ENCODE measurements at places on chromosomes 6 and 20.
A peak's percentile ranks its signal among the peaks of the same experiment; 100 is the strongest.

- no peak for DNase-seq
Measured at GRCh38 chr6:35694462-35694861, 5.7 kb upstream of the FKBP5 start.

DNA sequence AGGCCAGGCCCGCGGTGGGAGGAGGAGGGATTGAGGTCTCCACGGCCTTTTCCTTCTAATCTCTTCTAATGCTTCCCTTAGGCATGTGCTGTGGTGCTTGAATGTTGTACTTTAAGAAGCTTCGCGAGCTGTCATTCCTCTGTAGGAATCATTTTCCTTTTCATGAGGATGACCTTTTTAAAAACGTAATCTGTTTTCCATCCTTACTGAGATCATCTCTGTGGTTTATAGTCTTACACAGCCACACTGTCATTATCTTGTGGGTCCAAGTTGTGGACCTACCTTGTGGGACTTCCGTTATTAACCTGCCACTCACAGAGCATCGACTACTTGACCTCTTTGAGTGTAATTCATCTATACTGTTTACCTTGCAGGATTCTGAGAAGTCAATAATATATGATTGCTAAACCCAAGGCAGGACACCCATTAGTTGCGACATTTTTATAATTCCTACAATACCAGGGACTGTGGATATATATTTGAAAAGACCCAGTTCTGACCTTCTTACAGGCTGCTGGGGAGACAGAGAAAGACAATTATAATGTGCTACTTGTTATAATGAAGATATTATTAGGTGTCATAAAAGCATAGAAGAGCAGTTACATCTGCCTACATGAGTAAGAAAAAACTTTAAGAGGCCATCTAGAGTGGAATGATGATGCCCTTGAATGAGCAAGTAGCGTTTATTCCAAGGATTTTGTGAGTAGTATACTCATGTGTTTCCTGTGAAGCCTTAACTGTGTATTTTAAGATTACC lies 842 bp downstream of the SLC25A27 start:
- no peak for DNase-seq

GRCh38 chr6:93213028-93213427 lies 206.3 kb downstream of the EPHA7 start:
- no peak for DNase-seq

- peak; percentile 78 for DNase-seq
Measured at GRCh38 chr20:4613718-4614620, 107.7 kb upstream of the PRND start.

DNA sequence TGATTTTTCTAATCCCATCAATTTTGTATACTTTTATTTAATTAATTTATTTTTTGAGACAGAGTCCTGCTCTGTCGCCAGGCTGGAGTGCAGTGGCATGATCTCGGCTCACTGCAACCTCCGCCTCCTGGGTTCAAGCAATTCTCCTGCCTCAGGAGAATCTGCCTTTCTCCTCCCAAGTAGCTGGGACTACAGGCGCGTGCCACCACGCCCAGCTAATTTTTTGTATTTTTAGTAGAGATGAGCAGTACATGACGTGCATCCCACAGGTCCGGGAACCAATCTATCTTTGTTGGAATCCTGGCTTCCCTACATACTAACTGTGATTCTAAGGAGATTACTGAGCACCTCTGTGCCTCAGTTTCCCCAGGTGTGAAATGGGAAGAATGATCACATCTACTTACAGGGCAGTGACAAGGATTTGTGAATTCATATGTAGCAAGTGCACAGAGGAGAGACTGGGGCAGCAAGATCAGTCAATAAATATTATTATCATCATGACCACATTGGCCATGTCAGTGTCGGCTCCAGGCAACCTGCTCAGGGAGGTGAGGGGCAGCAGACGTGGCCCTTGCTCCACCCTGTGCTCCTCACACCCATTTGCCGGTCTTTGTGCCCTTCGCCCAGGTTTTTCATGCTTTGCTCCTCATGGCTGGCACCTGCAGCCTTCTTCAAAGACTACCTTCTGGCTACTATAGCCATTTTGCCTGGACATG lies 22.1 kb downstream of the CYP24A1 start:
- DNase-seq, result no peak

GRCh38 chr6:77180326-77180725 lies 283.0 kb downstream of the HTR1B start:
- DNase-seq, result no peak

DNA sequence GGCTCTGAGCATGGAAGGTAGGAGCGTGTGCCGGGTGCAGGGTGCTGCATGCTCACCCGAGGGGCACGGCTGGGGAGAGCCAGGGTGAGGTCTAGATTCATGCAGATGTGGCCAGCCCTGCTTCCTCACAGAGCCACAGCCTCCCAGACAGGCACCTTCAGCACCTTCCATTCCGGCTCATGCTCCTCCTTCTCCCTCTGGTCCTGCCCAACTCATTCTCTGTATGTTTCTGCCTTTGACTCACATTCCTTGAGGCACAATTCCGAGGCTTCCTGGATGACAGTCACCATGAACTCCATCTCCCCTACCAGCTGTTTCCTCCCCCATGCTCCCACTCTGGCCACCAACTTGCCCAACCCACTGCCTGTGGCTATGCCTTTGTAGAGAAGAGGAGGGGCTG lies 35.4 kb downstream of the DACT2 start:
- no peak for DNase-seq

DNA sequence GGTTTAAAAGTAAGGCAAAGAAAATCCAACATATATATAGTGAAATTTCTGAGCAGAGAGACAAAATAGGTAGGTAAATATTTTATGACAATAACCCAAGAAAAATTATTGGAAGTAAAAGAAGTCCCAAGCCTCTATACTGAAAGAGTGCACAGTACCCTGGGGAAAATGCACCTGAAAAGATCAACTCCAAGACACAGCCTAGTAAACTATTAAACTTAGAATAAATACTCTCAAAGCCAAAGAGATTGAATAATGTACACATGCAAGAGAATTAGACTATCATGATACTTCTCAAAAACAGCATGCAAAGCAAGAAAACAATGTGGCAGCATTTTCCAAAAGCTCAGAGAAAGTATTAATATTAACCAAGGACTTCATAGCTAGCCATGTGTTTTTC lies 676.8 kb upstream of the CHD6 start:
- no peak for DNase-seq

GRCh38 chr6:127466416-127466815 lies 7.2 kb upstream of the KIAA0408 start:
- DNase-seq, result no peak

DNA sequence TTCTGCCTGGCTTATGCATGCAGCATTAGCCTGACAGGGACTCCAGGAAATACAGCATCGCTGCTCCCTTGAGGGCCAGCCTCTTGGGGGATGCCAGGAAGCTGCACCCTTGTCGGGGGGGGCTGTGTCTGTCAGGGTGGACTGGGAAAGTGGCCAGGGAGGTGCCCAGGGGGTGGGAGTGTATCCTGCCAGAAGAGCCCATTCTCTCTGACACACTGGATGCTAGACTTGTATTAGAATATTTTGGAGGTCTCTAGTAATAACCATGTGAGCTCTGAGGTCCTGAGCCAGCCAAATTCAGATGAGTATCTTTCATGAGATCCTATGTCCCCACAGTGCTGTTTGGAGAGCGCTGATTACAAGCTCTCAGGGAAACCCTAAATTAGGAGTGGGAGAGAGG lies 89.1 kb downstream of the MYLK4 start:
- DNase-seq, result no peak

DNA sequence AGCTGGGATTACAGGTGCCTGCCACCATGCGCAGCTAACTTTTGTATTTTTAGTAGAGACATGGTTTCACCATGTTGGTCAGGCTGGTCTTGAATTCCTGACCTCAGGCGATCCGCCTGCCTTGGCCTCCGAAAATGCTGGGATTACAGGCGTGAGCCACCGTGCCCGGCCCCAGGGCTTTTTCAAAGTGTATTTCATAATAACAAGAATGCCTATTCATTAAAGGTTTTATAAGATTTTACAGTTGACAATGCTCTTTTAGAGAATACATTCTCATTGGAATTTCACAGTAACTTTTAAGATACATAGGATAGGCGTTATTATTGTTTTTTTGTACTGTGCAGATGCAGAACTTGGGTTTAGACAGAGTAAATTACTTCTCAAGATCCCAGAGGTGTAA lies 52.6 kb upstream of the PTPRK start:
- no peak for DNase-seq

GRCh38 chr6:235763-236360 lies 56.4 kb upstream of the DUSP22 start:
- no peak for DNase-seq

DNA sequence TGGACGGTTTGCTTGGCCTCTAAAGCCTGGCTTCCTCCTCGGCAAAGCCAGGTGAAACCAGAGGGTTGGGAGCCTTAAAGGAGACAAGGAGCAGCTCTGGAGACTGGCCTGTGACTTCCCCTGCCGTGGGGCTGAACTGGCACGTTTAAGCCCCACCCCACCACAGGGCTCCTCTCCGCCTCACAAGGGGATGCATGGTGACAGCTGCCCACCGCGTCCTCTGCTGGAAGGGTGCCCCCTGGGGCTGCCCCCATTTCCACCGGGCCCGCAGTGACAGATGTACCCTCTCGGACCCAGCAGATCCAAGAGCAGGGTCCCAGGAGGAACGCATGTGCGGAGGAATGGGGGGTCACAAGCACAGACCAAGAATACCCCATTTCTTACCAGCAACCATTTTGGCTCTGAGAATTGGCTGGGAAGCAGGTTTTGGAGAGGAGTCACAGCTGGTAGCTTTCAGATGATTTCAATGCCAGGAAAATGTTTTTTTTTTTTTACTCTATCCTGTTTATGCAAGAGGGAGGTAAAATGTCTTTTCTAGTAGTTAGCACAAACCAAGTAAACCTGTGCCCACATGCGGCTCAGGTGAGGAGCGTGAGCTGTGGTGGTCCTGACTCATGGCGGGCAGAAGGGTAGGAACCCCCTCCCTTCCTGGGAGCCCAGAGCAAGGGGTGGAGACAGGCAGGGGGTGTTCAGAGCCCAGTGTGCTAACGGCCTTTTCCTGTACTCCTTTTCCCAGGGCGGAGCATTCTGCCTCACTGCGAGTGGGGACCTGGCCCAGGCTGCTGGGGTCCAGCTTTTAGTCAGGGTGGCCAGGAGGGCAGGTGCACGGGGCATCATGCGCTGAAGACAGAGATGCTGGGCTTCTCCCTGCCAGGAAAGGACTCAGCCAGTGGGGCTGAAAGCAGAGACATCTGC lies 33.0 kb downstream of the FRMD1 start:
- no peak for DNase-seq

GRCh38 chr6:166561771-166562359 lies 24.6 kb downstream of the RAMACL start:
- no peak for DNase-seq

DNA sequence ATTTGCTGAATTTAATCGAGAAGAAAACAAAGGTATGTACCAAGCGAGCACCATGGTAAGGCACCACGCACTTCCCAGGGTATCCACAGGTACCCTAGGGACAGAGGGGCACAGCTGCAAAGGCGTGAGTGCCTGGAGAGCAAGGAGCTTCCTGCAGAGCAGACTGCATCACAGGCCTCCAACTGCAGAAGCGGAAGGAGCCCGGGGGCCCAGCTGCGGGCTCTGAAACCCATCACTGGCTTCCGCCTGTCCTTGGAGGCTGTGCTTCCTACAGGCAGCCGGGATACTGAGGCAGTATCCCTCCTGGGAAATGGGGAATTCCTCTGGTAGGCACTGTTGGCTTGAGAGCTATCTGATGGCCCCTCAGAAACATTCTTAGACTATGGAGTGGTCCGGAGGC lies 217.4 kb upstream of the GMDS start:
- DNase-seq, result no peak

GRCh38 chr20:46614503-46614902 lies 36.8 kb downstream of the SLC13A3 start:
- DNase-seq, result no peak

DNA sequence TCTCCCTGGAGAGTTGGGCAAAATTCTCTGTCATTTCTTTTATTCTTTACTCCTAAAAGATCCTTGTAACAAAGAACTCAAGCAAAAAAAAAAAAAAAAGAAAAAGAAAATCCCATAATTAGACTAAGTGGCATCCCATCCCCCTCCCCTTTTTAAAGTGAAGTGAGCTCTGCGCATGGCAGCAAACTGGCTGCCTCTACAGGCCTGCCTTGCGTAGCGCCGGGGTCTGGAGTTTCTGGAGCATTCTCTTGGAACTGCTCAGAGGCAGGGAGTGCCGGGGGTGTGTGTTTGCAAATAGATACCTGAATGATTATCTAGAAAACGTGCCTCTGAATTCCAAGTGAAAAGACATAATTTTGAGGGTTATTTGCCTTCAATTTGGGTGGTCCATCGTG lies 48.1 kb downstream of the FOXC1 start:
- no peak for DNase-seq

DNA sequence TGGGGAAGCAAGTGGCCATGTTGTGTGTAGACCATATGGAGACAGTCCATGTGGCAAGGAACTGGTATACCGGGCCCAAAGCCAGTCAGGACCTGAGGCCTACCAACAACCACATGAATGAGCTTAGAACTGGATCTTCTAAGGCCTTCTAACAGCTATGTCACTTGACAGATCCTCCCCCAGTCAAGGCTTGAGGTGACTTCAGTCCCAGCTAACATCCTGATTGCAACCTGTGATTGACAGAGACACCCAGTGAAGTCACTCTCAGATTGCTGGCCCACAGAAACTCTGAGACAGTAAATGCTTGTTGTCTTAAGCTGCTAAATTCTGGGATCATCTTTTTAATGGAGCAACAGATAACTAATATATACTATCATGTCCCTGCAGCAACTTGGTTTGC lies 32.9 kb downstream of the AHI1 start:
- DNase-seq, result no peak

- DNase-seq, result no peak
Measured at GRCh38 chr20:5073660-5074231, 46.0 kb downstream of the PCNA start.

- no peak for DNase-seq
Measured at GRCh38 chr20:51725584-51726176, 42.5 kb downstream of the ATP9A start.

- no peak for DNase-seq
Measured at GRCh38 chr6:17006543-17006942, 95.3 kb upstream of the STMND1 start.
